ENCODE measurements at places on chromosomes 5 and 9.

GRCh38 chr9:137630126-137630525 is 11.3 kb downstream of the EHMT1 start:
- DNase-seq: no peak

DNA sequence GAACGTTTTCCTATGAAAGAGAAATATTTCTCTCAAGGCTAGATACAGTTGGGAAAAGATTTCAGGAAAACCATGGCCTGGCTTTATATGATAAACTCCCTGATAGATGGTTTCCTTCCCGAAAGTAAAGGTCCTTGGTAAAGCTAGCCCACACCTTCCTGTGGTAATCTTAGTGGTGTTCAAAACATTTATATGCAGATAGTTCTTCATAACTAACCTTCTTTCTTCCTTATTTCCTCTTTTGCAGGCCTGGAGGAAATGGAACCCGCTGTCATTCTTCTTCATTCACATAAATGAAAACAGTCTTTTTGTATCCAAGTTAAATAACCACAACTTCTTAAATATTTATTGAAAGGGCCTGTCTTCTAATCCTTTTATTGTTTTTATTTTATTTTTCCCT is 474.0 kb upstream of the ACTBL2 start:
- DNase-seq: no peak

DNA sequence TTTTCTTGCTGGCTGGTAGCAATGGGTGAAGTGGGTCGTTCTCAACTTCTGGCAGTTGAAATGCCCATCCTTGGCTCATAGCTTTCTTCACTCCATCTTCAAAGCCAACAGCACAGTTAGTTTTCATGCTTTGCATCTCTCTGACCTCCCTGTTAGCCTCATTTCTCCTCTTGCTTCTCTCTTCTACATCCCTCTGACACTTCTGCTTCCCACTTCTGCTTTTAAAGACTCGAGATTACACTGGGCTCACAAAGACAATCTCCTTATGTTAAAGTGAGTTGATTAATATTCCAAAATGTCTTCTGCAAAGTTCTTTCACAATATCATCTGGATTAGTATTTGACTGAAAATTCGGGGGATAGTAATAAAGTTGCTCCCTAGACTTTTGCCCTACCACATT is 684.8 kb upstream of the CCNG1 start:
- DNase-seq: no peak

- DNase-seq: peak; percentile 60
Measured at GRCh38 chr9:35611230-35611797, 6.3 kb downstream of the TESK1 start.

DNA sequence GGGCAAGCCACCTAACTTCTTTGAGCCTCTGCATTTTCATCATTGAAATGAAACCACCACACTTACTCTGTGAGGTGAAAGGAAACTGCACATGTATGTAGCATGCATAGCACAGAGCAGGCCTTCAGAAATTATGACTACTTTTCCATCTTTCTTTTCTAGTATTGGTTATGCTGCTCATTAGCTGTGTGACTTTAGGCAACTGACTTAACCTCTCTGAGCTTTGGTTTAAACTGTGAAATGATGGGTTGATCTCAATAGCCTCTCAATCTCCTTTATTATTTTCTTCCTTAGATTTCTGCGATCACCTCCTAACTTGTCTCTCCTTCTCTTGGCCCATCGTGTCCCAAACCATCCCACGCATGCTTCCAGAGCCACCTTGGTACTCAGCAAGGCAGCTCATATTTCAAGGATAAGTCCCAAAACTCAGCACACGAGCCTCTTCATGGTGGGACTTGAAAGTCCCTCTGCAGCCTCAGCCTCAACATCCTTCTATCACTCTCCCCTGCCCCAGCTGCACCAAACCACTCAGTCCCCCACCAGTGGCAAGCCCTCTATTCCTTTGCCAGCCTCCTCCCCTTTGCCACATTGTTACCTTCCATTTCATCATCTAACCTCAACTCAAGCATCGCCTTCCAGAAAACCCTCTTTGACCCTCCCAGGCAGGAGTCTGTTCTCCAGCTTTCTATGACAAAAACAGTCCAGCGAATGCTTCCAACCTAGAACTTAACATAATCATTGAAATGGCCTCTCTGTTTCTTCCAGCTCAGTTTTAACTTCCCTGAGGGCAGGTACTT is 60.3 kb upstream of the DNAH5 start:
- DNase-seq: no peak

- no peak for DNase-seq
Measured at GRCh38 chr5:113205323-113205722, 228.7 kb downstream of the DCP2 start.

GRCh38 chr9:129221233-129221632 is 43.2 kb upstream of the IER5L start:
- DNase-seq: no peak

DNA sequence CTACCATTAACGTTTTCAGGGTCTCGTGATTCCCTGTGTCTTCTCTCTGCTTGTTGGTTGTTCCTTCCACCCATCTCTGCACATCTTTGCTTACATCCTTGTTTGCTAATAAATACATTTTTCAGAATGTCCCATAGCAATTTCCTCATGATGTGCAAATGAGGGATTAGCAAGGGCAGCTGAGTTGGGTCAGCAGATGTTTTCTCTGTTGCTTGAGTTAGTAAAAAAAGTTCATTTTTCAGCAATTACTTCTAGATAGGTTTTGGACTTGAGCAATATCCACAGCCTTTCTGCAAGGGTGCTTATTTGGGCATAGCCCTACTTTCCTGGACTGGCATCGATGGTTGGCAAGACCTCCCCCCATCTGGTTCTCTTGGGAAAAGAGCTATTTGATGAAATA is 4.8 kb upstream of the TNFSF15 start:
- no peak for DNase-seq

DNA sequence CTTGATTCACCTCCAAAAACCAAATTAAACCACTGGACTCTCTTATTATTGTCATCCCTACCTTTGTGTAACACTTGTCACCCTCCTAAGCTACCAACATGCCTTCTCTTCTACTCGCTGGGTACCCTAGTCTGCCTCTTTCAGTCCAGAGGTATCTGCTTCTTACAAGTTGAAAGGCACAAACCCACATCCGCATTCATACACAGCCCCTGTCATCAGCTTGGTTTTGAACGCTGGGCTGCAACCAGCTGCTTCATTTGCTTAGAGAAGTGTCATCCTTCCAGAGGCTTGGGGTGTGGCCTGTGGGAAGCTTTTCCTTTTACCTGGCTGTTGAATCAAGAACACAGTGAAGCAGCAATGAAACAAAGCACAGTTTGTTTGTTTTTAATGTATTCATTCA is 138.8 kb upstream of the WWC1 start:
- DNase-seq: no peak

DNA sequence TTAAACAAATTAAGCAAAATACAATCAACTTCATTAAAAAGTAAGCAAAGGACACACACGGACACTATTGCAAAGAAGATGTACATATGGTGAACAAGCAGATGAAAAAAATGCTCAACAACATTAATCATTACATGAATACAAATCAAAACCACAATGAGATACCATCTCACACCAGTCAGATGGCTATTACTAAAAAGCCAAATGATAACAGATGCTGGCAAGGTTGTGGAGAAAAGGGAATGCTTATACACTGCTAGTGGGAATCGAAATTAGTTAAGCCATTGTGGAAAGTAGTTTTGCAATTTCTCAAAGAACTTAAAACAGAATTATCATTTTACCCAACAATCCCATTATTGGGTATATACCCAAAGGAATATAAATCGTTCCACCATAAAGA is 636.2 kb upstream of the ST8SIA4 start:
- DNase-seq: no peak

- no peak for DNase-seq
Measured at GRCh38 chr9:12815888-12816287, 41.1 kb downstream of the LURAP1L start.

DNA sequence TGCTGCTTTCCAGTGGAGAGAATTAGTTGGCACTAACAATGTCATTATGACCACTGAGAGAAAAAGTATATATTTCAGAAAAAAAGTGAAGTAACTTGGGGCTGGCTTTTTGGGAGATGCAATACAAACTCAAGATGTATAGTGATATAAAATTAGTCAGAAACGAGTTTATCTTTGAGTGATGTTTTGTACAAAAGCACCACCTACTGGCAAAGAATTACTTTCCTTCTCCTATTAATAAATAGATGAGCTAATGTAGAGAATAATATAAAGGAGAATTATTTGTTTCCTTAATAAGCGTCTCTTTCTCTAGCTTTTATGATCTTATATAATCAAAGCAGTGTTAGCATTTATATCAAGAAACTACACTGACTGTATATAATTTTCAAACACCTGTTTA is 158.8 kb downstream of the MEF2C start:
- no peak for DNase-seq

GRCh38 chr9:95993337-95993736 is 117.8 kb downstream of the ERCC6L2 start:
- peak; percentile 14 for DNase-seq

- DNase-seq: no peak
Measured at GRCh38 chr9:105127863-105128220, 116.6 kb upstream of the SLC44A1 start.

DNA sequence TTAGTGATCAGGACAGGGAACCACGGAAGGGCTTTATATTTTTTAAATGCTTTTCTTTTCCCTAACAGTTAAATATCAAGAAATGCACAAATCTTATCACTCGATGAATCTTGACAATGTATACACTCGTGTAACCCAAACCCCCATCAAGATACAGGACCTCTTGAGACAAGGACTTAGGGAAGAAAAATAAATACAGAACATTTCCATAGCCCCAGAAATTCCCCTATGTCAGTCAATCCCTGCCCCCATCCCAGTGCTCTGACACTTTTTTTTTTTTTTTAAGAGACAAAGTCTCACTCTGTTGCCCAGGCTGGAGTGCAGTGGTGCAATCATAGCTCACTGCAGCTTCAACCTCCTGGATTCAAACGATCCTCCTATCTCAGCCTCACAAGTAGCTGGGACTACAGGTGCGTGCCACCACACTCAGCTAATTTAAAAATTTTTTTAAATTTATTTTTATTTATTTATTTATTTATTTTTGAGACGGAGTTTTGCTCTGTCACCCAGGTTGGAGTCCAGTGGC is 2.7 kb downstream of the SPINK4 start:
- no peak for DNase-seq

DNA sequence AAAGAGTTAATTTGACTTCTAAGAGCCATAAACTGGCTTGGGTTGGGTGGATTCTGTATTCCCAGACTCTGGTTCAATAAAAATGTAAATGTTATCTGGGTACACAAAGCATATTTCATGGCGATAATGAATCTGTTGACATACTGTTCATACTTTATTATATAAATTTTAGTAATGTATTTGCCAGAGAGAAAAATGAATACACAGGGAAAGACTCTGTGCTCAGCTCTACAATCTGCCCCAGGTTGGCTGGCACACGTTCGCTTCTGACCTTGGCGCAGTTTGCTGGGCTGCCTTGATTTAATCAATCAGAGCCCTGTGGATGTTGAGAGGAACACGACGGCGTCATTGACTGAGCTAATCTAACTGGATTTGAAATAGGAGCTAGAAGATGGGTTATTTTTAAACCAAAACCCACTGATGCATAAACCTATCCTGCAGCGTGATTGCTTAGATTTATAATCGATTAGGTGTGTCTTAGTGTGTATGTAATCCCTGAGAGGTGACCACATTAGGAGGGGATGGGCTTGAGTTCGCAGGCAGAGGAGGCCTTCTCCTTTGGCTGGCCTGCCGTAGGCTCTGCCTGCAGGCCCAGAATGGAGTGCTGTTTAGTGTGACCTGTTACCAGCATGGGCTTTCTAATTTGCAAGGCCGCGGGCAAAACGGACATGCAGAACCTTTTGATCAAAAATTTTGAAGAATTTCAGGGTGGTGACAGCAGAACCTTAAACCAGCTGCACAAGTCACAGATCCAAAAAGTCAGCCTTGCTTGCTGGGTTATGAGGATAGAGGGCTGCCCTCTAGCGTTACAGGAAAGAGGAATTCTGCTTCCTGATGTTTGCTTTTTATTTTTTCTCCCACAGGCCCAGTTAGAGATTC is 3.9 kb upstream of the ADCY2 start:
- DNase-seq: no peak

- DNase-seq: no peak
Measured at GRCh38 chr9:108759399-108759798, 96.4 kb downstream of the ACTL7B start.

DNA sequence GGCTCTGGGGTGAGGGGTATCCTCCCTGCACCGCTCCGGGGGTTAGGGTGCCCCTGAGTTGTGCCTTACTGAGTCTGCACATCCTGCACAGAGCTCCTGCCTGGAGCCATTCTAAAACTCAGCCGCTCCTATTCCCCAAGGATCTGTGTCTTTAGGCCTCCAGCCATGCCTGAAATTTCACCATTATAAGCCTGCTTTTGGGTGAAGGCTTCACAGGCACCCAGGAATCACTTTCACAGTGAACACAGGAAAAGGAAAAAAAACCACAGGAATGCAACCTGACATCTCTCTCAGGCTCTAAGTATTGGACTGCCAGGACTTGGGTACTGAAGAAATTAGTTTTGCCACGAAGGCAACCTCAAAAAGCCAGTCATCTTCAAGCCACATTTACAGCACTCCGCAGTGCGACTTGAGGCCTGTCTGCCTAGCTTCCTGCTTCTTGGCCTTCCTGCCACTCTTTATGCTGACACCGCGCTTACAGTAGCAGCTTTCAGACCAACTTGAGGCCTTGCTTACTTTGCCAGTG is 30.9 kb downstream of the GALNT10 start:
- DNase-seq: peak; percentile 29

DNA sequence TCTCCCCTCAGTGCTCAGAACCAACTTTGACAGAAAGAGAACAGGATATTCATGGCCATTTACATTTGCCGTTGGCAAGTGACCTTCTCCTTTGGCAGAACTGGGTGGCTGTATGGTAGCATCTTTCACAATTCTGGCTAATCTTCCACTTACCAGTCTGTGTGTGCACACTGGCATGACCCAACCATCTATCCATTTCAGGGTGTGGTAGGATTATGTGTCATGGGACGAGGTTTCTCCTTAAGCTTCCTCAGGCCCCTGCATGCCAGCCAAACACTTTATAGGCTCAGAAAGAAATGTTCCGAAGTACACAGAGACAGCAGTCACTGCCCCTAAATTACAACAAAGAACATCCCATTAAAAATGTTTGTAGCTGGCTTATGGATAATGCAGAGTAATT is 497.1 kb downstream of the NFIB start:
- no peak for DNase-seq

GRCh38 chr9:117725426-117725887 is 21.3 kb downstream of the TLR4 start:
- no peak for DNase-seq

DNA sequence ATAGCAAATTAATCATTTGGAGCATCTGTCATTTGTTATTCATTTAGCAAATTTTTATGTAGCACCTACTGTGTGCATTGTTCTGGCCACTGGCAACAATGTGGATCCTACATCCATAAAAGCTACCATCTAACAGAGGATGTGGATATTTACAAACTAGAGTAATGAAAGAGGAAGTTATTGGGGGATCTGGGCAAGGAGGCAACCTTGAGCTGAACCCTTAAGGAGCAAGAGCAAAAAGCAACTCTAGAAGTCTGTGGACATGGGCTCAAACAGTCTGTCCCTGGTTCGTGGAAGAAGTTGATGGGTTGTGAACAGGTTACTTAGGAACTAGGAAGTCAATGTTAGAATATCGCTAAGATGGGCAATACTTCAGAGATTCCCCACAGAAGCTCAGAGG is 259.9 kb downstream of the SYK start:
- no peak for DNase-seq

Measured in stimulated activated CD4-positive, alpha-beta T cell treated with anti-CD3 and anti-CD28 coated beads, Interleukin-4, amount 100 ng/mL, for 1 hour (primary cell).